ENCODE measurements at places on chromosomes 7 and 10.

- DNase-seq: no peak
These were observed 6.9 kb downstream of the CREM start for GRCh38 chr10:35133586-35133985.

DNA sequence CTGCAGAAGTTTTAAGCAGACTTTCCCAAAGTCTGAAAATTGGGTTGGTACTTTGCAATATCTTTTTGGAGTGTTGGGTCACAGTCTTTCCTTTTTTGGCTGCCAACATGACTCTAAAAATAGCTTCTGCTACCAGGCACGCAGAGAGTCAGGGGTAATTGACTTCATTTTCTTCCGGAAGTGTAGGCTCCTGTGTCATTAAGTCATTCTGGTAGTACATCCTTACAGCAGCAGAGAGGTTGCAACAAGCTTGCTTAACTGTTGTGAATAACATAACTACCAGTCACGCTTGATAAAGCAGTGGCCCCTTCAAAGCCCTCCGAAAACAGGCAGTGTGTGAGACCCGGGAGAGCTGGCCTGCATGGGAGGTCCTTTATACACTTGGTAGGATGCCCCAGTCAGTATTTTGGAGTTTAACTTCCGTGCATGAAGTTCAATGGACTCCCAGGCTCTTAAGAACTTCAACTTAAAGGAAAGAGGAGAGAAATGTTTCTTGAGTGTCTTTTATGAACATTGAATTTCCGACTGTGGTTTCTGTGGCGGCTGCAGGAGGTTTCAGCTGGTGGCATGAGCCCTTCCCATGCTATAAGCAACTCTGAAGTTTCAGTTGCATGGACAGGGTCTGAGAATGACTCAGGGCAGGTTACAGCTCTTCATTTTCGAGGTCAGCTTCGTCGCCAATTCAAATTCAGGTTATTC, 310.7 kb downstream of the GALNT17 start:
- DNase-seq: no peak

GRCh38 chr7:54995610-54996363, 23.0 kb upstream of the EGFR start:
- peak; percentile 22 for DNase-seq

DNA sequence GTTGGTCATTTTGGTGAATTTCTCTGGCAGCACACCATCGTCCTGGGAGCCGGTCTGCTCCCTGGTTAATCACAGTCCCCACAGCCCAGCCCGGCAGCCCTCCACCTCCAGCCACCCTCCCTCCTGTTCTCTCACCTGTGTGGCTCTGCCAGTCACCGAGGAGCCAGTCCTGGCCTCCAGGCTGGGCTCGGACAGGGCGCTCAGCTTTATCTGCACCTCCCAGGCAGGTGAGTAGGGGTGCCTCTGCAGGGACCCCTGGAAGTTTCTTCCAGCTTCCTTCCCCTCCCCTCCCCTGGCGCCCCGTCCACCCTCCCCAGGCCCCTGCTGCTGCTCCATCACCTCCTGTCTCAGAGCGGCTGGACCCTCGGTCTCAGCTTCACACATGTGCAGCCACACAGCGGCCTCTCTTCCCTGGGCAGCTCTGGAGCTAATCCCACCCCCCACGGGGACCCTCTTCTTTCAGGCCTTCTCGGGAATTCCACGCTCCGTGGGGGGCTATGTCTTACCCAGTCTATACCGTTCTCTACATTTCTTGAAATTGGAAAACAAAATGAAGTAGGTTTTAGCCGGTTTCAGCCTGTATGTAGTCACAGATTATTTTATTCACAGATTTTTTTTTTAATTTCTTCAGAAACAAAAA, 213.9 kb upstream of the PPP2R2D start:
- DNase-seq: no peak

- DNase-seq: no peak
These were observed 91.1 kb upstream of the MGMT start for GRCh38 chr10:129375912-129376311.

GRCh38 chr10:48731141-48731540, 46.5 kb downstream of the WDFY4 start:
- no peak for DNase-seq

DNA sequence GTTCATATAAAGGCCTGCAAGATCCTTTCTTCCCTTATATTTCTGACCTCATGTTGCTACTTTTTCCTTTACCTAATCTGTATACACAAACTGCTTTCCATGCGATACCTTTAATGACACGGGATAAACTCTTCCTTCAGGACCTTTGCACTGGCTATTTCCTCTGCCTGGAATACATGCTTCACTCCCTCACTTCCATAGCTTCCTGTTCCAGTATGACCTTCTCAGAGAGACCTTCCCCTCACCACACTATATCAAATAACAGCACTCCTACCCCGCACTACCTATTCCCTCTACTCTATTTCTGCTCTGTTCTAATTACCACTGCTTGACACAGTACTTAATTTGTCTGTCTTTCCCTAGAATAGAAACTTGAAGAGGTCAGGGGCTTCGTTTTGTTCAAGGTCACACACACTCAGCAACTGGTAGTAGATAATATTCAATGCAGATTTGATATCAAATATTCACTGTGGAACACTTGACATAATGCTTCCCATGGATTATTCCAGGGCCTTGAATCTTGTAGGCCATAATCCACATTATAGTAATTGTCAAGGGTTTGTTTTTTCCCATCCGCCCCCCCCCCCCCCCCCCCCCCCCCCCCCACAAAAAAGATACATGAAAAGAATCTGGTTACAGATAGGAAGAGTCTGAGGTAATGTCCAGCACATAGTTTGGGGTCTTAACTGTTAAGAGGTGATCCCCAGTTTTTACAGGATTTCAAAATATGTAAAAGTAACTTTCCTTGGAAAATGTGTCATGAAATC, 11.1 kb downstream of the SYPL1 start:
- no peak for DNase-seq

DNA sequence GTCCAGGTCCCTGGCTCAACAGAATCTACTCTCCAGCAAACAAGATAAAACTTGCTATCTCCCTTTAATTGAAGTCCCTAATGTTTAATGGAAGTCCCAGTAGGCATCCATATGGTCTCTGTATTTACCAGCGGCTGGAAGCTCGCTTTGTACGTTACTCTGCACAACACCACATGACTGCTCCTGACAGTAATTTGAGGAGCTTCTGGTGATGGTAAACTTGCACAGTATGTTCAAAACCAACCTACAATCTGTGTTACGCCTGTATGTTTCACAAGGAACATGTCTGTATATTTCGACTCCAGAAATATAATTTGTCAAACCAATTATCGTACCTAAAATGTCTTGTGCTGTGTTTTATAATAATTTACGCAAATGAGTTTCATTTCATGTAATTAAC, 4.4 kb upstream of the TECPR1 start:
- DNase-seq: no peak

GRCh38 chr7:158495786-158496185, 91.8 kb downstream of the PTPRN2 start:
- peak; percentile 24 for DNase-seq

GRCh38 chr10:90999512-91000172, 78.8 kb upstream of the ANKRD1 start:
- no peak for DNase-seq

DNA sequence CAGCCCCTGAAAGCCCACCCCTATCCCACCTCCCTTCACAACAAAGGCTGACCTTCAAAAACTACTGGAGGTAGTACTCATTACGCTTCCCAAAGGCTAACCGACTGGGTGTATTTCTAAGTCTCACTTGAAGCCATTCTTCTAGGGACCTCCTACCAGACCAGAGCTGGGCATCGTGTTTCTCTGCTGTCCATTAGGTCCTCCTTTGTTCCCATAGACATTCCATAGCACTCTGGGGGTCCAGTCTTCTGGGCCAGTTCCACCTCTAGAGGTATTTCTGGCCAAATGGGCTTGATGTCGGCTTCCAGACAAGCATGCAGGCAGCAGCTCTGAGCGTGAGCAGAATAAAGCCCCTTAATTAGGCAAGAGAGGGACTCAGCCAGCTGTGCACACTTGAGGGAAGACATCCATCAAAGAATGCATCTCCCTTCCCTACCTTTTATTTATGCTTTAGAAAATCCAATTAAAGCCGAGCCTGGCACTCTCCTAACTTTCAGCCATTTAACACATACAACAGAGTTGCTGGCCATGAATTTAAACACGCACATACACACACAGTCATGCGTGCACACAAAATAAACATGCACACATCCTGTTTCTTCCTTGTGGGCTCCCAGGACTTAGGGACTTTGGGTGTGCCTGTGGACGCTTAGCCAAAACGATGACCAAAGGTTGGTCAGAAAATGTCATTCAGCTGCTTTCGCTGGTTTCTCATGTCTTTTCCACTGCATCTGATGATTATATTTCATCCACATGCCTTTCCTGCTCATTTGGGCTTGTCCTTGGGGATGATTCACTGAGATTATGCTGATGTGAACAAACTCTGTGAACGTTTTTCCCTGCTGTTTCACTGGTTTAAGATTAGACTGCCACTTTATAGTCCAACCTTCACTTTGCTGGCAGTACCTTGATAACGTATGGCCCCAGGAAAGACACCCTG, 362.0 kb upstream of the NFE2L3 start:
- DNase-seq: peak; percentile 43

DNA sequence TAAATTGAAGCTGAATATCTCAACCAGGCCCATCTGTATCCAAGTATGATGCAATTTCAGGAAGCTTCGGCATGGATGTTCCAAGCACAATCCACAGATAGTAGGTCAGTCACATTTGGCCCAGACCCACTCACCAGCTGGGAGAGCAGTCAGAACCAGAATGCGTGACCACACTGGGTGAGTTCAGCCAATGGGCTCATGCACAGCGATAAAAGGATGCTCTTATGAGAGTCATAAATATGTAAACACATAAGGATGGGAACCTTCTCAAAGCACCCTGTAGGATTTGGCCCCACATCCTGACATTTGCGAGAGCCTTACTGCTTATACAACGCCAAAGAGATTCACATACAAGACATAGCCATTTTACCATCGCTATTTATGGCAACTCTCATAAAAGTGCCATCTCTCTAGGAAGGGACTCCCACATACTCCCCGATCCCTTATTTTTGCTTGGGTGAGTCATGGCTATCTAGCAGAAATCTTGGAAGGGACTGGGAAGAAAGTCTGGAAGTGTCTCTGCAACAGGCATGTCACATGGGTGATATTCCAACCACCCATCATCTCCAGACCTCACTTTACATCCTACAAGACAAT, 3.0 kb downstream of the AFAP1L2 start:
- peak; percentile 83 for DNase-seq

DNA sequence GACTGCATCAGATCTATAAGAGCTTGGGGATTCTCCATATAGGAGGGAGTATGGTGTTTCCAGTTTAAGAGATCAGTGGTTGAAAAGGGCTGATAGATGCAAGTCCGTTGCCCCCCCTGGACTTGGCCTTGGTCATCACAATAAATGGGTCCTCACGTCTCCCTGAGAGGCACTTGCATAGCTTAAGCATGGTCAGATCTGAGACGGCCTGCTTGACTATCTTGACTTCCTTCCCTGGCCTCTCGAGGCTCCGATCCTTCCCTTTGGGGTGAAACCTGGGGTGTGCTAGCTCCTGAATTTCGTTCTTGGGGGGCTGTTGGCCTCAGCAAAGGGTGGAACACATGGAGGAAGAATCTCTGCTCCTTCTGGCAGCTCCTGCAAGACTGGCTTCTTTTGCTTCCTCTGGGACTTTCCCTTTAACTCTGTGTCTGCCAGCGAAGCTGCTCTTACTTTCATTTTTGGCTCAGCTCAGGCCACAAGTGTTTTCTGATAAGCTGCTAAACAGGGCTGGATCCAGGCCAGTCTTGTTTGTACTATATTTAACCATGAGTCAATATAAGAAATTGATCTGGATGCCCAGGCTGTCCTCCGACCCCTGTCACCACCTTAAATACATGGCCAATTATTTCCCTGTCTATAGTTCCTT, 11.2 kb upstream of the ZNF485 start:
- peak; percentile 47 for DNase-seq

DNA sequence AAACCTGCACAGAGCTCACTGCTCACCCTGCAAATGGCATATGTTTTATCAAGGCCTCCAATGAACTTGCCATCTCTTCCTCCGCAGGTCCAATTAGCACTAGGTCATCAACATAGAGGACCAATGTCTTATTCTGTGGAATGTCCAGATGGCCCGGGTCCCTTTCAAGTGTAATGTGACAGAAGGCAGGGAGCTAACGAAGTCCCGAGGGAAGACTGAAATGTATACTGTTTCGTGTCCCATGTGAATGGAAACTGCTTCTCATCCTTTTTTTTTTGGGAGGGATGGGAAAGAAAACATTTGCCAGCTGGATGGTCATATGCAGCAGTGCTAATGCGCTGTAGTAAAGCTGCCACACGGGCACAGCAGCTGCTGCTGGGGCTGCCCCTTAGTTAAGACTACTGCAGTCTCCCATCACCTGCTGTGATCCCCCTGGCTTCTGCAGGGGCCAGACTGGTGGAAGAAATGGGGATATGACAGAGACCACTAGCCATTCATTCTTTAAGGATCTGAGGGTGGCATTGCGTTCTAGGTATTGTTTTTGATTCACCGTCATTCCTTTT, 61.7 kb upstream of the CCNY start:
- no peak for DNase-seq

- no peak for DNase-seq
These were observed 122.0 kb downstream of the SKIDA1 start for GRCh38 chr10:21403256-21404015.

DNA sequence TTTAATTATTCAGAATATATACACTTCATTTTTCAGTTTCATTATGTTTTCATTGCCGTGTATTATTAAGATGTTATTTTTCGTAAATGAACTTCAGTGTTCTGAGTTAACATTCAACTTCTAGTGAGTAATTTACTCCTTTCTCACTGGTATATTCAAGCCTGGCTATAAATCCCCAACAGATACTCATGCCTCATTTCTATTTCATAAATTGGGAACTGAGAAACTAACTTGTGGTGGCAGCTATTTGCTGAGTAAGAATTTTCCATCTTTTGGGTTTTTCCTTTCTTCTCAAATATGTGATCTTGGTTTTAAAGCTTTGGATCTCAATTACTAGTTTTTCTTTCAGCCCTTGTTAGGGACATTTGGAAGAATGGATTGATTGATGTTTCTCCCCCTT, 281.1 kb downstream of the CDK14 start:
- no peak for DNase-seq

DNA sequence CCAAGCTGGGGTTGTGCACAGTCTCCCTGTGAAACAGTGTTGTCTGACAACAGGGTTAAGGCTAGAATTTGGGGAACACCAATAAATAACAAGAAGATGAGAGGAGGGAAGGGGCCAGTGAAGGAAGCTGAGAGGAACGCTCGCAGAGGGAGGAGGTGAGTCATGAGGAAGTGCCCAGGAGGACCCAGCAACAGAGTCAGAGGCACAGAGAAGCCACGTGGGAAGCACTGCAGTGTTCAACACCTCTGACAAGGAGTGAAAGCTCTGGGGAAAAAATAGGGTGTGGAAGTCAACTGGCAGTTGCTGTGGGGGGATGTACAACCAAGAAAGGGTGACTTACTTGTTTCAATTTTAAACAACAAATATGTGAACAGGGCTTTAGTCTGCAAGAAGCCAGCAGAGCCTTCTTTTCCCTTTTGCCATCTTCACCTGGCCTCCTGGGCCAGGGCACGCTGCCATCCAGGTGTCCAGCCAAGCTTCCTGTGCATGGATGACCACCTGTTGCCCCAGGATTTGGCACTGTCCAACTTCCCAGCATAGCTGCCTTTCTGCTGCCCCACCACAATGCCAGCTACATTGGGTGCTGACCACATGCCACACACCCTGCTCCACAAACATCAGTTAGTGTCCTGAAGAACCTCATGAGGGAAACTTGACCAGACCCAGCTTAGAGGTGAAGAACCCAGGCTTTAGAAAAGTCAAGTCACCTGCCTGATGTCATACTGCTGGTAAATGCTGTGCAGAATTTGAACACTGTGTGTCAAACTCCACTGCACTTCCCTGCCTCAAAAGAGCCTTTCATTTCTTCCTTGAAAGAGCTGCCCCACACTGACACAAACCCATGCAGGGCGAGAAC, 69.6 kb downstream of the ATXN7L1 start:
- DNase-seq: peak; percentile 89

GRCh38 chr7:82284936-82285519, 158.5 kb downstream of the CACNA2D1 start:
- DNase-seq: no peak

Measured in AG20443 (cell line).